Stimulated activated CD4-positive, alpha-beta T cell treated with anti-CD3 and anti-CD28 coated beads, Interleukin-12 subunit alpha, Interleukin-12 subunit beta, amount 100 ng/mL, for 4 hours (primary cell): ENCODE measurements at places on chromosomes 12 and 14.

GRCh38 chr12:52860102-52860823 is 11.5 kb upstream of the KRT78 start:
- no peak for DNase-seq

DNA sequence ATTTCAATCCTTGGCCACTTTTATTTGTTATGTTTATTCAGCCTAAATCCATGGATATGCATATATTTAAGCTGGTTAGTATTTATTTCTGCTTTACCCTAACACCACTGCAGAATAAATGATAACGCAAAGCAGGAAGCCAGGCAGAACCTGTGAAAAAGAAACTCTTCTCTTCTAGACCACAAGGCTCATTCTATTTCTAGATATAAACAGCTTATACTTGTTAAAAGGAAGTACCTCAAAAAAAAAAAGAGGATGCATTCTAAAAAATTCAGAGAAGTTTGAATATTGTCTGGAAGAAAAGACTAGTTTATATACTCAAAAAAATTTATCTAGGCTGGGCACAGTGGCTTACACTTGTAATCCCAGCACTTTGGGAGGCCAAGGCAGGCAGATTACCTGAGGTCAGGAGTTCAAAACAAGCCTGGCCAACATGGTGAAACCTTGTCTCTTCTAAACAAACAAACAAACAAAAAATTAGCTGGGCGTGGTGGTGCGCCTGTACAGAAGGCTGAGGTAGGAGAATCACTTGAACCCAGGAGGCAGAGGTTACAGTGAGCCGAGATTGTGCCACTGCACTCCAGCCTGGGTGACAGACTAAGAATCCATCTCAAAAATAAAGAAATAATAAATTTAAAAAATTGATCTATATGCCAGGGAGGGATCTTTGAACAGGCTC is 55.8 kb downstream of the GALNT4 start:
- DNase-seq = no peak

DNA sequence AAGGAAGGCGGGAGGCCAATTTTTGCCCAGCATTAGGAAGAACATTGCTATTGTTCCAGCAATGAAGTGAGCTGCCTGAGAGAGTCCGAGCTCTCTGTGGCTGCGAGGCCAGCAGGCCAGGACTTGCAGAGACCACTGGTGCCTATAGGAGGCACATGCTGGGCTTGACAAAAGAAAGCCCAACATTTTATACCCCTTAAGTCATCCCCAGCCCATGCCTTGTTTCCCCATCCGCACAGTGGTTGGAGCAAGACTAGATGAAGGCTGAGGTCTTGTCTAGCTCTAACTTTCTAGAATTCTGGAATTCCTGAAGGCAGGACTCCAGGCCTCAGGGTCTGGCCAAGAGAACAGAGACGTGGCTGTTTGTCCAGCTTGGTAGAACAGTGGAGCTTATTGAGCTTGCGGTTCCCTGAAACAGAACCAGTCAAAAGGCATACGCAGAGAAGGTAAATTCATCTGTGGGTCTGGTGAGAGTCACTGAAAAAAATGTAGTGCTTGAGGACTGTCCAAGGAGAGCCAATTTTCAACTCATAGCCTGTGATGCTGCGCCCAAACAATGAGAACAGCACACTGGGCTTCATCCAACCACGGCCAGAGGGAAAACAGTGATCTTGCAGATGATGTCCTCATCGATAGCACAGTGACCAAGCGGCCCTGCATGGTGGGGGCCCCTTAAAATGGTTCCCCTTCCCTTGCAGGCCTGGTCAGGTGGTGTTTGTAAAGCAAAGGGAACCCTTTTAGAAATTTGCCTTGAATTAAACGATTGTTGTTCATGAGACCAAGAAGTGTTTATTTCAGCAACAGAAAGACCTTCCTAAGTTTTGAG is 27.1 kb upstream of the COL2A1 start:
- DNase-seq = no peak

DNA sequence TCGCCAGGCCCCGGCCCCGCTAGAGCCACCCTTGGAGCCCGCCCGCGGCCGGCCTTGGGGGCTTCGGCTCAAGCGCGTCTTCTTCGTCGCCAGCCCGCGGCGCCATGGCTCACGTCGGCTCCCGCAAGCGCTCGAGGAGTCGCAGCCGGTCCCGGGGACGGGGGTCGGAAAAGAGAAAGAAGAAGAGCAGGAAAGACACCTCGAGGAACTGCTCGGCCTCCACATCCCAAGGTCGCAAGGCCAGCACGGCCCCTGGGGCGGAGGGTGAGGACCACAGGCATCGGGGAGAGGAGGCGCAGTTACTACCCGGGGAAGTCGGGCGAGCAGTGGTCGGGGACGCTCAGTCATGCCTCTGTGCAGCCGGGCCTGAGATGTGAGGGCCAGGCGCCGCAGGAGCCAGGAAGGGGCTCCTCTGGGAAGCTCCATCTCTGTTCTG is 573 bp downstream of the ARL6IP4 start:
- no peak for DNase-seq

GRCh38 chr14:58864751-58865513 is 227.2 kb downstream of the DACT1 start:
- no peak for DNase-seq

DNA sequence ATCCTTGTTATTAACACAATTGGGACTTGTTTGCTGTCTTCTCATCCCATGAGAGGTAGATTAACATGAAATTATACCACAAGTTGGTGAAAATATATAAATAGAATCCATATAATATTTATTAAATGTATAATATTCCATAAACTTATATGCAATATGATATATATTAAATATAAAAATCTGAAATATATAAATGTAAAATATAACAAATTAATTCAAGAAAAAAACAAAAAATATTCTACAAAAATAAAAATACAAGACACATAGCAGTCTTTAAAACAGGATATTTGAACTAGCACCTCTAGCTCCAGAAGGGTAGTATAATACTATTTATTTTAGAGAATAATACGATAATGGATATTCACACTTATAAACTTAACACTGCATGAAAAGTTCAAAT is 603.3 kb upstream of the FLRT2 start:
- no peak for DNase-seq

DNA sequence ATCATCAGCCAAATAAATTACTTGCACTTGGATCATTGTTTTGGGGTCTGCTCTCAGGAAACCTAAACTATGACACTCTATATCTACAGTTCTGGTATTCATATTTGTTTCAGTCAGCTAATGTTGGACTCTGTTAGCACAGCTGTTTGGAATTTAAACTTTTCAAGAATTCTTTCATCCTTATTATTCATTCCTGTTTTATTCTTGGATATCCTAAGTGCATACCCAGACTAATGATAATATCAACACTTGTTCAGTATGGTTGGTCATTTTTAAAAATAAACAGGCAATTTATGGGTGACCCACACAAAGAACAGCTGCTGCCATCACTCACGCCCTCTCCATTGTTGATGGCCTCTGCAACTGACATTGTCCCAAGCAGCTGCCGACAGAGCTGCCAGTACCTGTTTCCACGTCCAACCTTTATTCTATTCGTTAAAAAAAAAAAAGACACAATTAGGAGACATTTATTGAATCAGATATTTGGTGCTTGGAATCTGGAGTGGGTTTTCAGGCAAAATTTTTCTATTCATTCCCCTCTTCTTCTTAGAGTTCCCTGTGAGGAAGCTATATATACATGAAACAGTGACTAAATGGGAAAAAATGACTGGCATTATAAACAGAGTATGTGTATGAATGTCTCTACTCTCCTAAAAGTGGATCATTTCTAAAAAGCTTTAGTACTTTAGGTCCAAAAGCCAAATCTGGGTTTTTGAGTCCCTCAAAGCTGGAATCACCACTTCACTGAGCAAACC is 252.1 kb upstream of the NAV3 start:
- no peak for DNase-seq

GRCh38 chr14:56374421-56374820 is 205.2 kb upstream of the TMEM260 start:
- no peak for DNase-seq

DNA sequence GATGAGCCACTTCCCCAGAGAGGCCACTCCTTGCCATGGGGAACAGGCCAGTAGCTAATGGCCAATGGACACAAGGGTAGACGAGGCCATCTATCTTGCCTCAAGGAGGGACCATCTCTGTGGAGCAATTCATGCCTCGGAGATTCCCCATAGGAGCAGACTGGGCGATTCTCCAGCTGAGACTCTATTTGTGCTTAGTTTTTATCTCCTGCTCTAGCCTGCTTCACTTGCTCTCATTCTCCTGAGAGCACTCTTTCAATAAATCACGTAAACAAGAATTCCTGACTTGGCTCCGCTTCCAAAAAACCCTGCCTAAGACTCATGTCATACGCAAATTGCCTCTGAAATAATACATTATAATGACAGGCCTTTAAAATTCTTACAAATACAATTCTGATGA is 396.4 kb upstream of the USP15 start:
- DNase-seq = no peak

DNA sequence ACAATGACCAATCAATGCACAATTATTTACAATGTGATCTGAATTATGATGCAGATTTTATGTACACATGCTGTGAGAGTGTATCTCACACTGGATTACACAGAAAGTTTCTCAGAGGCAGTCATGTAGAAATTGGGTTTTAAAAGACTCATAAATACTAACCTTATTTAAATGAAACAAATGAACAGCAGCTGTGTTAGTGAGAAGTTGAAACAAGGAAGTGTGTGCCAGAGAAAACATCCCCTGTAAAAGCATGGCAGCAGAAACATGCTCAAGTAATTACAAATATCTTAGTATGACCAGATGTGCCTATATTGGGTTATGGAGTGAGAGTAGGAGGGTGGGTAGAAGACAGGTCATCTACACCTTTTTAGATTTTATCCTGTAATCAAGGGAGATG is 723.7 kb downstream of the C12orf50 start:
- DNase-seq = no peak

GRCh38 chr14:93676416-93676958 is 111.8 kb downstream of the PRIMA1 start:
- DNase-seq = no peak

DNA sequence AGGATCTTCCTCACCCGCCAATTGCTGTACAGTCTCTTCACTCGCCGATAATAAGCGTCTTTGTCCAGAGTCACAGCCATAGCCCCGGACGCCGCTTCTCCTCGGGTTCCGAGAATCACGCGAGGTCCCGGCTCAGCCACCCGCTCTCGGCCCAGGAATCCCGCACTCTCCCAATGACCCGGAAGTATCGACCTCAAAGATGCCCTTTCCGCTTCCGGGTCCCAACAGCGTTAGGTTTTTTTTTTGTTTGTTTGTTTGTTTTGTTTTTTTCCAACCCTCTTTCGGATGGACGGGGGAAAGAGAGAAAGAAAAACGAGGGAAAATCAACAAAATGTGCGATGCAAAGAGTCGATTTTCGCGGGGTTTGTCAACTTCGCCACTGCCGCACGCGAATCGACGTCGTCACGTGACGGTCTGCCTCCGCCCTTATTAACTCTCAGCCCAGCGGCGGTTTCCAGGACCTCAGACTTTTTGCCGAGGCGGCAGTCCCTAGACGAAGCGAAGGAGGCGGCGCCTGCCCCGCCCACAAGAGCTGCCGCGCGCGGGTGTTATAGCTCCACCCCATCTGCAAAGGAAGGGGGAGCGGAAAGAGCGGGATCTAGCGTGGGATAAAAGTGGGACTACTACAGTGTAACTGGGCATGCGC is at the start of gene SUPT16H:
TSS of gene SUPT16H (minus strand) at position 172 of the 646 bp plus-strand sequence. CDS start at position 80, 92 bp downstream.
- peak; percentile 92 for DNase-seq

DNA sequence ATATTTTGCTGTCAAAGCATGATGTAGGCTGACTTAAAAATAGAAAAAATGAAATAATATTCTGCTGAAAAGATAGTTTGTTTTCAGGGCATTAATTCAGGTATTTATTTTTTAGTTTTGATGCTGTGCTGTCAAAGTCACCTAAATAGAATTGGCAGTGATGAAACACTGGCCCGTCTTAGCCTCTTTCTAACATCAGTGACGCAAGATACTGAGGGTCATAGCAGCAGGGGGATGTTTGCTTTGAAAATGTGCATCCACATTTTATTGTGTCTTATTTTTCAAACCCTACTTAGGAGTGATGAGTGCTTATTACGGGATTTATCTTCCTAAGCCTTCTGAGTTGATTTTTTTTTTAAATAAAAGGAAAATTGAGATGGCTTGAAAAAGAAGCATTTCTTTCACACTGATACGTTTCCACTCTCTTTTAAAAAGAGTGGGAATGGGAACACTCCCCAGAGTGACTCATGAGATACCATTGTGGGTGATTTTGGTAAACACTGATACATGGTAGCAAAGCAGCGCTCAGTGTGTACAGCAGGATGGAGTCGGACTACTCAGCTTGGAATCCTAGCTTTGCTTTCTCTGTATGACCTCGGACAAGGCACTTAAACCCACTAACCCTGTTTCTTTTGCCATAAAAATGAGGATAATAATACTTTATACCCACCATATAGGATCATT is 290.8 kb downstream of the ERC1 start:
- no peak for DNase-seq

GRCh38 chr14:95885866-95886265 is 9.2 kb downstream of the TUNAR start:
- no peak for DNase-seq

DNA sequence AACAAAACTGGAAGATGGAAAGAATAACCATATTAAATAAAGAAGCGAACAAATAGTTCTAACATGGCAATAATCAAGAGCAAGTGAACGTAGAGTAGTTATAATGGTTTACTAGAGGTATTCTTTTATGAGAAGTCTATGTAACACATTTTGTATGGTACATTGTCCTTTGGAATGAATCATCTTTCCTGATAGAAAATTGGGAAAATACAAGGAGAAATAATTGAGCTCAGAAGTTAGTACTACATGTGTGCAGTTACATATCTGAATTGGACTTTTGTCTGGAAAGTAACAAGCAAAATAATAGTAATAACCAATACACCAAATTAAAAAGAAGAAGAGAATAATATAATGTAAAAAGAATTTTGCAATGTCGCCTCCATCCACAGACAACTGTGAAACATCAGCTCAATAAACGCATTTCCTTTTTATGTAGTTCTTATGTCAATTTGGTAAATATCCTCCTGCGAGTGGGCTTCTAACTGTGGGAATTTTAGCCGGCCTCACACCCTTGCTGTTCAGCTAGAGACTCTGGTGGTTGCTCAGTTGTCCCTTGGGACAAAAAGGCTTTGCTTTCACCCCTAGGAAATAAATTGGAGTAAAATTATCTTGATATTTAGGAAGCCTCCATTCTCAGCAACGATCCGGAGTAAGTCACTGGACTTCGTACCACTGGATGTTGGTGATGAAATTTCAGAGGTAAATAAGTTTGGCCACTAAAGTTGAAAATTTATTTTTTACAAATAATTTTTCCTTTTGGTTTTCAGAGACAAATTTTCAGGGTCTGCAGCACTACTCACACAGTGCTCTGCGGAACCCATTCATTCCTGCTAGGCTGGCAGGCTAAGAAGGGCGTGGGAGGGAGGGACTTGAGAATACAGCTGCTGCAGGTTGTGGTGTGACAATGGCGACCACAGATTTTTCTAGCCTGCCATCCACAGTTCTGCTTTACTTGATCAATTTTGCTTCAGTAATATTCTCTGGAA is 1.1 kb upstream of the TUBA1A start:
- no peak for DNase-seq

GRCh38 chr14:20627346-20628027 is 14.0 kb downstream of the OR6S1 start:
- DNase-seq = no peak
